Right hindlimb (tissue), 1 donor: ENCODE measurements at places on chromosomes 11 and 22.

GRCh38 chr22:36049678-36049997, 21.0 kb upstream of the RBFOX2 start:
- no peak for DNase-seq

GRCh38 chr11:103948187-103948763, 88.2 kb upstream of the DDI1 start:
- DNase-seq = no peak

DNA sequence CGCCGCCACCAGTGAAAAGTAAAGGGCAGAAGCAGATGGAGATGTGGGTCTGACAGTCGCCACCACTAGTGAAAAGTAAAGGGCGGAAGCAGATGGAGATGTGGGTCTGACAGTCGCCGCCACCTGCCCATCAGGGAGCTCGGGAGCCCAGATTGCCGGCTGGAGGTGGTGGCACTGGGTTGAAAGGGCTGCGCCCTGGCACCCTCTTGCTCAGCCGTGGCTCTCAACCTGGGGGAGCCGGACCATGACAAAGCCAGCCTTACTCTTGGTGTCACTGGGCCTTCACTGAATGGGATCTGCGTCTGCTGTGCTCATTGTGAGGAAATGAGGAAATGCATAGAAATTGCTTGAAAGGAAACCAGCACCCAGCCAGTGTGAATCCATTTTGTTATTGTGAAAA, 36.3 kb downstream of the AP2A2 start:
- DNase-seq = no peak

- no peak for DNase-seq
Measured at GRCh38 chr11:75767793-75768111, 826 bp upstream of the DGAT2 start.

GRCh38 chr11:60165538-60165937, 17.3 kb downstream of the MS4A6A start:
- DNase-seq = no peak

DNA sequence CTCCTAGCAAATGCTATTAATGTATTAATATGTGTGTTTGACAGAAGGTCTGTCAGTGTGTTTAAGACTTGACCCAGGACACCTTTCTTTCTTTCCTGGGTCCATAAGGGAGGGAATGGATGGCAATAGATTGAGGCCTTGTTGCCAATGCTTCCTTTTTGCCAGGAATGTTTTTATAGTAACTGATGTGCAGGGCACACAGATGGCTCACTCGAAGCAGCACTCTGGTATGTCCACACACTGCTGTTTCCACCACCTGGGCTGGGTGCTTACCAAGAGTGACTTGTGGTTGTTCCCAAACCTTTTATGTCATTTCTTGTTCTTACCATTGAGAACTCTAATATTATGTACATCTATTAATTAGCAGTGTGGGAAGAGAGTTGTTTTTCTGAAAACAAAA, 396.9 kb upstream of the SYN3 start:
- DNase-seq = no peak

DNA sequence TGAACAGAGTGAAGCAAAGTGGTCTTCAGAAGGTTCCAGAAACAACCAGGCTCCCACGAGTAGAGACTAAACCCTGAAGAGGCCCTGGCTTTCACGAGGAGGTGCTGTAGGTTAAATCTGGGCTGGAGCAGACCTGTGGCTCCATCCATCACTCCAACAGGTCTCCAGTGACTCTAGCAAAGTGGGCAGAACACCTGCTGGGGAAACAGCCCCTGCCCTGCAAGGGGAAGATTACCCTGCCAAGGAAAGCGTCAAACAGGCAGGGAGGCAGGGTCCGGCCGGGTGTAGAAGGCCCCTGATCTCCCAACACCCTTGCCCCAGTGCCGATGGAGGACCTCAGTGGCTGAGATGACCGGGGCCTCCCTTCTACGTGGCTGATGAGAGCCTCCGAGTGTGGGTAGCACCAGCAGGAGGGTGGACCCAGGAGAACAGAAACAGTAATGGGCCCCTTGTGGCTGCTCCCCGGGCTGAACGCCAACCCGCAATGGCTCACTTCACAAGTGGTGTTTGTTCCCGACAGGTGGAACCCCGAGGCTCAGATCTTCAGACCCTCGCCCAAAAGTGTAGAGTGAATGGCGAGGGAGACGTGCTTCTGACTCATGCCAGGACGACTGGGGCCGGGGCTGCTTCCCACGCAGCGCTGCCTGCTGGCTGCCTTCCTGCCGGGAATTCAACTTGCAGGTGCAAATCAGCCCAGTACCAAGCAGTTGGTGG, 112.0 kb downstream of the SHANK2 start:
- no peak for DNase-seq

DNA sequence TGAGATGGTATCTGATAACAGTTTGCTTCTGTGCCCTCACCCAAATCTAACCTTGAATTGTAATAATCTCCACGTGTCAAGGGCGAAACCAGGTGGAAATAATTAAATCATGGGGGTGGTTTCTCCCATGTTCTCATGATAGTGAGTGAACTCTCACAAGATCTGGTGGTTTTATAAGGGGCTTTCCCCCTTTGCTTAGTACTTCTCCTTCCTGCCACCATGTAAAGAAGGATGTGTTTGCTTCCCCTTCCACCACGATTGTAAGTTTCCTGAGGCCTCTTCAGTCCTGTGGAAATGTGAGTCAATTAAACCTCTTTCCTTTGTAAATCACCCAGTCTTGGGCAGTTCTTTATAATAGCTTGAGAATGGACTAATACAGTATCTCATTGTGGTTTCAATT, 8.5 kb upstream of the OVCH2 start:
- DNase-seq = no peak
